ENCODE measurements at places on chromosomes 12 and 14.

GRCh38 chr12:50677858-50678257 lies 86.0 kb upstream of the ATF1 start:
- DNase-seq = no peak

- DNase-seq = no peak
Observed at GRCh38 chr14:73724696-73725095, 10.5 kb upstream of the PNMA1 start.

GRCh38 chr12:106170285-106170684 lies 31.5 kb upstream of the NUAK1 start:
- DNase-seq = no peak

- DNase-seq = no peak
Observed at GRCh38 chr12:12810553-12811021, 2.6 kb upstream of the DDX47 start.

DNA sequence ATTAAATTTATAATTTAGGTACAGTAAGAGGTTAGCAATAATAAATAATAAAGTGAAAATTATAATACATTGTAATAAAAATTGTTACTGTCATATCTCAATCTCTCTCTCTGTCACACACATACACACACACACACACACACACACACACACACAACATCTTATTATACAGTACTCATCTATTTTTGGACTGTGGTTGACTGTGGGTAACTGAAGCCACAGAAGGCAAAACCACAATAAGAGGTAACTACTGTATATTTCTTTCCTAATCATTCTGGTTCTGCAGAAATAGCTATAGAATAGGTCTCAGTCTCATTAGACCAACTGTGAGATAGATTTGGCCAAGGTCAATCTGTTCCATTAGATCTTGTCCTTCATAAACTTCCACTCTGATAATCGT lies 33.1 kb upstream of the PTPRO start:
- DNase-seq = no peak

DNA sequence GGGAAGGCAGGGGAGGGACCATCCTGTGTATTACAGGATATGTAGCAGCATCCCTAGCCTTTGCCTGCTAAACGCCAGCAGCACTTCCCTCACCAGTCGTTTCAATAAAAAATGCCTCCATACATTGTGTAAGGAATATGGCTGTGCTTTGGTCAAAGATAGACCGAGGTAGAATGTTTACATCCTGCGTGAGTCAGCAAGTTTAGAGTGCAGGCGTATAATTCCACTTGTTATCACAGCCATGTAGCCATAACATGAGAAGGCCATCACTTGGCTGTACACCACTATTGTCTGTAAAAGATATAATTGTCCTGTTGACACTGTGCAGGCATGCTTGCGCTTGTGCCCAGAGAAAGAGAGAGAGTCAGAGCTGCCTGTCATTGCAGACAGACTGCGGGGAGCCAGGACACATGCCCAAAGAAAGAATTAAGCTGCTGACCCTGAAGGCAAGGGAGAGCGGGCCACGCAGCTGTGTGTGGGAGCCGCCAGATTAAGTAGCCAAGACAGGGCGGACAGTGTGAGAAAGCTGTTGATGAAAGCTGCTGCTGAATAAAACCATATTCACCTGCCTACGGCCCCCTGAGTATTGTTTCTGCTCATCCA lies 68.4 kb downstream of the CRACR2A start:
- DNase-seq = no peak

DNA sequence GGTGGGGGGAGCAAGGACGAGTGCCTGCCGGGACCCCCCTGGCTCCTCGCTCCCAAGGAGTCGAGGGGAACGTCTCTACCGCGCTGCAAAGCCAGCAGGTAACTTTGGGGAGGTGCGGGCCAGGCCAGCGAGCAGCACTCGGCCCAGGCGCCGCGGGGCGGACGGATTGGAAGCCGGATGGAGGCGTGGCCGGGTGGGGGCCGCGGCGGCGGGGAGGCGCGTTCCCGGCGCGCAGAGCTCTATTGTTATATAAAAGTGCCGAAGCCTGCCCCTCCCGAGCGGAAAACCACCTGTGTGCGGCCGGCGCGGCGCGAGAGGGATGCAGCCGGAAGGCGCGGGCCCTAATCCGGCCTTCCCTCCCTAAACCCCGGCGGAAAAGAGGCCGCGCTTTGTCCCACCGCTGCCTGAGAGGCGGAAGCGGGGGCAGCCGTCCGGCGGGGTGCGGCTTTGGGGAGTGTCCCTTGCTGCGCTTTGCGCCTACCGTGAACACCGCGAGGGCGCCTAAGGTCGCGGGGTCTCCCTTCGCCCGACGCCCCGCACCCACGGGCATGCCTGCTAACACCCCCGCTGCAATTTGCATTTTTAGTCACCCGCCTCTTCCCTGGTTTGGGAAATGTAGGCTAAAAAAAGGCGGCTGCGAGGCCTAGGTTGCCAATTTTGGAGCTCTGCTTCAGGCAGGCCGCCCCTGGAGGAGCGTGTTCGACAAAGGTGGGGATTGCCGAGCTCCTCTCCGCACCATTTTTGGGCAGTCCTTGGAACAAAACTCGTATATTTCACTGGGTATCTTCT lies 1.7 kb upstream of the DUSP6 start:
- peak; percentile 46 for DNase-seq

DNA sequence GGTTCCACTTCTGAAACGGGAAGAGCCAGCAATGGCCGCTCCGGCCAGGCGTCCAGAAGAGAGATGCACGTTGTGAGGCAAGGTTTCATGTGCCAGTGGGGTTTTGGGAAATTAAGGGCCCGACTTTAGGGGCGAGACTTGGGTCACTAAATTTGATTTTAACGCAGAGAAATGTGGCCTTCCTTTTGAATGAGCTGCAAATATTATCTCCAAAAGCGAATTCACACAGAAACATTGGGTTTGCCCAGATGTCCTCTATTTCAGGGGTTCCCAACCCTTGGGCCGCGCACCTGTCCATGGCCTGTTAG lies 2.3 kb upstream of the RNASE4 start:
- DNase-seq = no peak

- DNase-seq = no peak
Observed at GRCh38 chr14:38143659-38144505, 63.8 kb upstream of the SSTR1 start.

DNA sequence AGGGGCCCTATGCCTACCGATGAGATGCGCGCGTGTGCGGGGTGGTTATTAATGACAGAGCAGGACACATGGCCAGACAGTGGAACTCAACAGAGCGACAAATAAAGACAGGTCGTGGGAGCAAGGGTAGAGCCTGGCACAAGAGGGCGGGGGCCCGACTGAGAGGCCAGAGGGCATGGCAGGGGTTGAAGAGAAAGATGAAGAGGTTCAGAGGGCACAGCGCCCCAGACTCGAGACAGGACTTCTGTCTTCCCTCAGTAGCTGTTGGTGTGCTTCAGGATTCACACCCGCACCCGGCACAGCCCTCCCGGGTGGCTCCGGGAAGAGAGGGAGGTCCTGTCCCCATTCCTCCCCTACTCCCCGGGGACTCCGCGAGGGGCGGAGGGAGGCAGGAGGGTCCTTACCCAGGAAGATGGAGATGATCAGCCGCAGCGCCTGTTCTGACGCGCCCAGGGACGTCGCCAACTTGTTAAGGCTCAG lies 366 bp downstream of the LPCAT3 start:
- DNase-seq = no peak

Measured in C1 segment of cervical spinal cord (tissue), 14 donors.